ENCODE measurements at places on chromosomes 6 and 20. TPM values are rescaled to one million over a fixed set of nuclear protein-coding genes. Genes with fewer than 3 reads are reported as not detected.

- no peak for DNase-seq
Observed at GRCh38 chr6:1809291-1809988, 199.7 kb downstream of the FOXC1 start.

The CST4 gene
- total RNA-seq: not detected

DNA sequence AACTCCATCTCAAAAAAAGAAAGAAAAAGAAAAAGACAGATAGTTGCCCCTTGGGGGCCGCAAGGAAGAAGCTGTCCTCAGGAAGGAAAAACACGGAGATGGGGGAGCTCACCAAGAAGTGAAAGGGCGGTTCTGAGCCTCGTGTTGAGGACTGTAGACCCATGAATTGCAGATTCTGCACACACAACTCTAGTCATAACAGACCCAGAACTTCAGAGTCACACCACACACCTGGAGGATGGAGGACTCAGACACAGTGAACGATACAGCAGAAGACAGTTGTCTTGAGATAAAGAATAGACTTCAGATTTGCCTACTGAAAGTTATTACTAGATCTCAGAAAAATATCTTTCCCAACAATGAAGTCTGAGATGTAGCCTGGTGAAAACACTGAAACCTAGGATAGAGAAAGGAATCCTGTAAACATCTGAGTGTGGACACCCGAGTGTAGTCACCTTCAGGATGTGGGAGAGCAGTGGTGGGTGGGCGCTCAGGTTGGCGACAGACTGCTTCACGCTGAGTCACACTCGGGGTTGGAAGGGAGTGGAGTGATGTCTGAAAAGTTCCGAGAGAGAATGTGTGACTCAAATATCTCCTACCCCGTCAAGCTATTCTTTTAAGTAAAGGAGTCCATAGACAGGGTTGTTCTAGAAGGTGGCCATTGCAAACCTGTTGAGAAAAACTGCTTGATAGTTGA lies 88.1 kb downstream of the MAP3K4 start:
- DNase-seq: no peak

DNA sequence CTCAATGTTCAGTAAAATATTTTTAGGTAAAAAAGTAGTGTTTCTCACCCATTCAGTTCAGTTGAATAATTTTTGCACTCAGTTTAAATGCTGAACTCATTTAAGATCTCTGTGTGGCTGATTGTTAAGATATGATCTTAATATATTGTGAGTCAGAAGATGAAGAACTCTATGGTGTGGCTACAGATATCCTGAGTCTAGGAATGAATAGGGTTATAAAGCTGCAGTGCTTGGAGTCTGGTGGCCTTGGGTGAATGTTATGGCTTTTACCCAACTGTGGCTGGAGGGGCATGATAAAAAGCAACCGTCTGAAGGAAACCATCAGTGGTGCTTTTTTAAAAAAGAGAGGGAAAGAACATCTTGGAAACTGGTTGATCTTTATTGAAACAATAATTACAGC lies 65.9 kb downstream of the CCN2 start:
- no peak for DNase-seq

The HLA-F gene
- total RNA-seq: 188 TPM

GRCh38 chr6:144997996-144998395 lies 712.9 kb downstream of the UTRN start:
- DNase-seq: no peak

- no peak for DNase-seq
Observed at GRCh38 chr6:35511562-35511941, 1.1 kb downstream of the TULP1 start.

DNA sequence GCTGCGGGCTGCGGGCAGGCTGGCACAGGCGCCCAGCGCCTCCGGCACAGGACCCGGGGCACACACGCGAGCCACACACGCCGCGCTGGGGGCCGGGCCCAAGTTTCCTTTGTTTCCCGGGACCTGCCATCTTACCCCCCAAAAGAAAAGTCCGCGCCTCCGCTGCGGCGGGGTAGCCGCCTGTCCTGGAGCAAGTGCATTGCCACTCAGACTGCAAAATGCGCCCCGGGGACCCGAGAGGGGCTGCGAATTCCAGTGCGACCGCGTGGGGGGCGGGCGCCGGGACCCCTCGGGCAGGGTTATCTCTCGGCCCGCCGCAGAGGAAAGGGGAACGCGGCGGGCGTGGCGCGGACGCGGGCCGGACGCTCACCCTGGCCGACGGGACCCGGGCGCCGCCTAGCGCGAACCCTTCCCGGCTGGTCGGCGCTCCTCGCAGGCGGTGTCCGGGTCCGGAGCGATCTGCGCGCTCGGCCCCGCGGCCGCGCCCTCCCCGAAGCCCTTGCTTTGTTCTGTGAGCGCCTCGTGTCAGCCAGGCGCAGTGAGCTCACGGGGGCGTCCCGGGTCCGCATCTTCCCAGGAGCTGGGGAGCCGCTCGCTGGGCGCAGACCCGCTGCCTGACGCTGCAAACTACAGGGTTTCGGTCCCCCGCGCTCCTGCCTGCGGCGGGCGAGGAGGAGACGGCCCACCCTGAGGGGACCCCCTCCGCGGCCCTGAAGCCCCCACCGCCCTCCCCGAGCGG lies 639 bp upstream of the CD24 start:
- peak; percentile 79 for DNase-seq

The MC3R gene
- not detected for total RNA-seq

The PTGIS gene
- total RNA-seq: 13.0 TPM

The DEF6 gene
- total RNA-seq: 10.3 TPM

DNA sequence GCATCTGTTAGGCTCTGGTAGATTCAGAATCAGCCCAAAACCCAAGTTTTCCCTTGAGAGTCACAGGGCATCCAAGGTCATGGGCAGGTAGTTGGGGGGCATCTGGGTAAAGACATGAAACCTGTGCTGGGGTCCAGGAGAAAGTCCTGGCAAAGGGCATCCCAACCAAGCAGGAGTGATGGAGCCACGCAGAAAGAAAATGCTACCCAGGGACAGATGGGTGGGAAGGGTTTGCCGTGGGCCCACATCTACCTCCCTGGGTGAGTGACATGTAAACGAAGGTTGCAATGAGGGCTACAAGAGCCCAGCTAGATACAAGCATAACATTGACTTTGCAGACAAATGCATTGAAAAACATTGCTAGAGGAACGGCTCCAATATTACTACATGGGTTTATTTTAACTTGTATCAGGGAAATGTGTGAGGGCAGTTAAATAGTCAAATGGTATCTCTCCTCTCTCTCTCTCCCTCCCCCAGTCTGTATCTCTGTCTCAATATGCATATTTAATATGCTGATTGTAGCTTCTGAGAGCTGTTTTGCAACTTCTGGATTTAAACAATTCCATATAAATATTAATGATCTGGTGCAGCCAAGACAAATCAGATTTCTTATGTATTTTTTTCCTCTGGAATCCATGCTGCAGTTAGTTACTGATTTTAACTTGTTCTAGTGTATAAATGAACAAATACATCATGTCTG lies 135.7 kb downstream of the SYNDIG1 start:
- no peak for DNase-seq

The HFE gene
- total RNA-seq: 12.0 TPM

- DNase-seq: no peak
Observed at GRCh38 chr20:64168381-64169090, 4.3 kb downstream of the MYT1 start.

GRCh38 chr6:116924245-116924644 lies 47.2 kb downstream of the RFX6 start:
- DNase-seq: no peak

The CST5 gene
- total RNA-seq: not detected

GRCh38 chr20:10910535-10911178 lies 236.9 kb upstream of the JAG1 start:
- DNase-seq: no peak

- no peak for DNase-seq
Observed at GRCh38 chr20:56422076-56422823, 10.2 kb downstream of the CASS4 start.

- no peak for DNase-seq
Observed at GRCh38 chr20:24492031-24492607, 22.7 kb downstream of the SYNDIG1 start.

The SLC35F1 gene
- total RNA-seq: 0.37 TPM

DNA sequence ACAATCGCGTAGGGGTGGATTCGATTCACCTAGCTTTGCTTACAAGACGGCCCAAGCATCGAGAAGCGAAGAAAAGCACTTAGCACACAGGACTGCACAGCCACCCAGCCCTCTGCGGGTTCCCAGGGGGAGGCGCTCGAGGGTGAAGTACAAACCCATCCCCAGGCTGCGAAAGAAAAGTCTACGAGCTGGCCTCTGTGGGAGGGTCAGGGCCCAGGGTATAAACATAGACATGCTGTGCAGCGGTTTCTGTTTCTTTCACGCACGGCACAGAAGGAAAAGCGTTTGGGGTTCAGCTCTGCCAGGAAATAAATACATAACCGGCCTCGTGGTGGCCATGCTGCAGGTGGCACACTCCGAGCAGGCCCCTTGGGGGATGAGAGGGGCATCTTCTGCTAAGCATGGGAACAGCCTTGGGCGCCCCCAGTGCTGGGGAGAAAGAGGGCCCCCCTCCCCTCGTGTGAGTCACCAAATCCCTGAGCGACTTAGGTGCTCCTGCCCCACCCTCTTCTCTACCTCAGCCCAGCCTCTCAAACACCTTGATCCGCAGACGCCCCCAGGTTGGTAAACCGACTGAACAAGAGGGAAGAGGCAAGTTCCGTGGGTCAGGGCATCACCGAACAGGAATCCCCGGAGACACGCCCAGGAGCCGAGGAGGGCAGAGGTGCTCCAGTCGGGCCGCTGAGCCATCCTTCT lies 91.6 kb upstream of the RIPOR2 start:
- DNase-seq: peak; percentile 49

- no peak for DNase-seq
Observed at GRCh38 chr6:153725456-153725855, 313.6 kb upstream of the OPRM1 start.

The LINC00237 gene
- not detected for total RNA-seq

The RNF39 gene
- 0.58 TPM for total RNA-seq

The KHDC1L gene
- not detected for total RNA-seq

DNA sequence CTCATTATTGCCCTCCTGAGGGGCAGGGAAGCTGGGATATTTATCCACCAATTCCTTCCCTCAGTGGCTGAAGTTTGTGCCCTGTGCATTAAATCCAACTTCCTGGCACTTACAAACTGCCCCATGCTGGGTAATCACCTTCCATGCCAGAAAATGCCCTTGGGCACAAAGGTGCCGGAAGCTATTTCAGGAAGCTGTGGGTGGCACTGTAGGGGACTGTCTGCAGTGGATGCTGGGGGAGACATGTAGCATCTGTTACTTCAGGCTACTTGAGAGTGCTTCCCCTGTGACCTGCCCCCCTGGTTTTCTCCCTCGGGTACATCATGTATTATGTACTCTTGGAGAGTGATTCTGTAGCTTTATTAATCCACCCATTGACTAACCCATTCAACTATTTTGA lies 24.7 kb upstream of the RALGAPA2 start:
- DNase-seq: no peak

DNA sequence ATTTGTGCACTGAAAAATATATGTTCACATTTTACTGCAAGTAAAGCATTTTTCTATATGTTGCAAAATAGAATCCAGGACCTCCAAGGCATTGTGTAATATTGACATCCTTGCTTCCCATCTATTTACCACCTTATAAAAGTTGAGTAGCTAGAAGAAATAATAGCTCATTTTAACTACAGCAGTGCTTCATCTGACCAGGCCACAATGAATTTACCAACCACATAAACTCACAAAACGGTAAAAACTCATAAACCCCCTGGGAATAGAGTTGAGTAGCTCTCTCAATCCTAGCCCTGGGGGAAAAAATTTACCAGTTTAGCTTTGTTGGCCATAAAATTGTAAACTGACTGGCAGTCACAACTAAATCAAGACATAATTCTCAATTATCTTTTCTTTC lies 3.9 kb downstream of the ATXN1 start:
- DNase-seq: no peak

DNA sequence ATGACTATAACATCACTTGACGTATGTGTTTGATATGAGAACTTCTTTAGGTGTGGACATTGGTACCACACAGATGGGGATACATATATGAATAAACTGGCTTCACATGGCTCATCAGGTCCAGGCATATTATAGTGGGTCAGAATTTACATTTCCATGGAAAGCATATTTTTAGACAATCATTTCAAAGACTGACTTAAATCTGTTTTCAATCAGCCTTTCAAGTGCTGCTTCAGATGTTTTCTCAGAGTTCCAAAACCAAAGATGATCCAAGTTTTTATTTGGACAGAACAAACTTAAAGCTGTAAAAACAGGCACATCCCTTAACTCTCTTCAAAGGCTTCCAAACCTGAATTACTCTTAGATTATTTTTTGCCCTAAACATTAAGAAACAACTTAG lies 88.1 kb downstream of the PRSS35 start:
- DNase-seq: no peak

The SEL1L2 gene
- not detected for total RNA-seq

DNA sequence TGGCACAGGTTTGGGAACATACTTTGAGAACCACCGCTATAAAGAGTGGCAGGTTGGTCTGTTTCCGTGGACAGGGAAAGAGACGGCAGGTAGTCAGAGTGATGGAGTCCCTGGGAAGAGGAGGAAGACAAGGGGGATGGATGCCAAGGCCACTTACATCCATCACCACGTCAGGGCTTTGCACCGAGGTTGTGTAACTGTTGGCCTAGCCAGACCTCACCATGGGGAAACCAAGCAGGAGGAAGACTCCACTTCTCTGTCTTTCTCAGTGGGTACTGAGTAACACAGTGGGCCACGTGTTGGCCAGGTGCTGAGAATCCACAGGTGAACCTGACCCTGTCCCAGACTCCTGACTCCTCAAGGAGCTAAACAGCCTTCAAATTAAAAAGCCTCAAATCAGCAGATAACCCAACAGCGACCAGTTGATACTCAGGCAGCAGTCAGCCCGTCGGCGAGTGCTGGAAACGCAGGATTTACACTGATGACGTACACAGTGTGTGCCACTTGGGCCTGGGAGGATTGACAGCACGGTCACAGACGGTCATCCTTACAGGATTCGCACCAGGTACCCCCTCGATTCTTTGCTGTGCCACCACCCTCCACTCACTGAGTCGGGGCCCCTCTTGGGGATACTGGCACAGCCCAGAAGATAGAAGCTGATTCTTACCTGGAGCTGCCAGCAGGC lies 134.6 kb upstream of the SNX9 start:
- DNase-seq: no peak

The CRISP2 gene
- total RNA-seq: not detected

DNA sequence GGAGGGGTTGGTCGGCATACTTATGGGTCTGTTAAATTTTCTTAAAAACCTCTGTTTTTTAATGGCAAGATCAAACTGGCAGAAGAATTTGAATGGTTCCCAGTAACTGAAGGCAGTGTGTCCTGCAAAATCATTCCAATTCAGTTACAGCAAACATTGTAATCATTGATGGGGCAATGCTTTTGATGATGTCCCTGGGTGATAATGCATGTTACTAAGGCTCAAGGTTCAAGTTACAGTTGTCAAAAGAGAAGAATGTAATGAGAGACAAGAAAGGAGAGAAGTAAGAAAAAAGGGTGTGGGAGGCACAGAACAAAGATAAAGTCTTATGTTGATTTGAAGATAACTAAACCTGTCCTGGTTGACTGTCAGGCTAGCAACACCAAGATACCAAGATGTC lies 54.9 kb downstream of the CEP162 start:
- DNase-seq: no peak

The CD24 gene
- 2,100 TPM for total RNA-seq

All from left colon (tissue), 2 donors.